Activated CD8-positive, alpha-beta memory T cell treated with anti-CD3 and anti-CD28 coated beads, Interleukin-2, amount 10 ng/mL, durations not matched to agents 7 days and 5 days (primary cell): ENCODE measurements at places on chromosomes 12 and 14.

GRCh38 chr14:99579903-99580571 lies 24.0 kb downstream of the CCDC85C start:
- H3K4me1 ChIP-seq, result no peaks in the 10 kb centered on the region
- H3K36me3 ChIP-seq, result no peaks in the 10 kb centered on the region
- H3K27me3 ChIP-seq, result no peaks in the 10 kb centered on the region

DNA sequence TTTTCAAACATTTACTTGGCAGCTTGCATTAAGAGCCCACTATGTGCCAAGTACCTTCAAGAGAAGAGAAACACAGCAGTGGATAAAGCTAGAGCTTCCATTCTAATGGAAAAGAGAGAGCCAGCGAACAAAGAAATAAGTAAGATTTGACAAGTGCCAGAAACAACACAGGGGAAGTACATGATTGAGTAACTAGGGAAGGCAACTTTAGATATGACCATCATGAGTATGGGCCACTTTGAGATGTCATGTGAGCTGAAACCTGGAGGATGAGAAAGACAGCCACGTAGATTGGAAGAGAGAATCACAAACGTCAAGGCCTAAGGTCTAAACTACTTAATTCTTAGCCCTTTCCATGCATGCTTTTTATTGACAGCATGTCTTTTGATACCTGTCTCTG lies 121.4 kb downstream of the ITPR2 start:
- no peak overlapping the region for H3K4me3 ChIP-seq
- no peak for DNase-seq
- no peak overlapping the region for H3K27ac ChIP-seq
- H3K36me3 ChIP-seq, result peaks cover 13% of the 10 kb centered on the region
- no peaks in the 10 kb centered on the region for H3K27me3 ChIP-seq

DNA sequence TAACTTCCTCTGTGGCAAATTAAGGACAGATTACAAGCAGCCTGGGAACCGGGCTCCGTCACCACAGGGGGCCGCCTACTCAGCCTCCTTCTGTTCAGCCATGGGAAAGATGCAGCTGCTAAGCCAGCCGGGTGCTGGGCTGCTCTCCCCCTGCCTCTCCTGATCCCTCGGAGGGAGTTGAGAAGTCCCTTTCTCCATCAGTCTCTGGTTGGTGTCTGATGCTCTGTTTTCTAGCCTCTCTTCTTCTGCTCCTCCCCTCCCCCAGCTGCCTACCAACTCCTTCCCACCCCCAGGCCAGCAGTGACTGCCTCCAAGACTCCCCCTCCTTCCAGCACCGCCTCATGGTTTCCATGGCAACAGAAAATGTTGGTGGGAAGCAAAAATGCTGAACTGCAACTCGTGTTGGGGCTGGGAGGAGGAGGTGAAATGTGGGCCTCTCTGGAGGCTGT lies 486.7 kb downstream of the APAF1 start:
- no peaks in the 10 kb centered on the region for H3K4me1 ChIP-seq
- no peak overlapping the region for H3K4me3 ChIP-seq
- H3K27me3 ChIP-seq, result no peaks in the 10 kb centered on the region
- no peak overlapping the region for H3K27ac ChIP-seq
- no peak for DNase-seq
- no peaks in the 10 kb centered on the region for H3K36me3 ChIP-seq

DNA sequence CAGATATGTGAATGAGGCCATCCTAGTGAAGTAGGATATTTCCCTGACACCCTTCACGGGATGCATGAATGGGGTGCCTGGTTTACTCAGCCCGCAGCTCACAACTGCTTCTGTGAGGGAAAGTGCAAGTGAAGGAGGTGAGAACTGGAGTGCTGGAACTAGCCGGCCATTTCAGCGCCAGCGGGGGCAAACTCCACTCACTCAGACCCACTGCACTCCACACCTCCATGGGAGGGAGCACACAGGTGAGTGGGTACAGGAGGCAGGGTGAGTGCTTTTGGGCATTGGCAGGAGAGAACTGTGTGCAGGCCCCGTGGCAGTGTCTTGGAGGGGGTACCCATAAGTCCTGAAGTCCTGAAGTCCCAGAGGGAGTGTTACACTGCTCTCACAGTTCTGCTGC lies 1008.4 kb downstream of the SLC6A15 start:
- H3K27me3 ChIP-seq, result no peaks in the 10 kb centered on the region
- H3K4me3 ChIP-seq, result no peak overlapping the region
- H3K4me1 ChIP-seq, result no peaks in the 10 kb centered on the region
- H3K27ac ChIP-seq, result no peak overlapping the region
- no peaks in the 10 kb centered on the region for H3K36me3 ChIP-seq
- no peak for DNase-seq

DNA sequence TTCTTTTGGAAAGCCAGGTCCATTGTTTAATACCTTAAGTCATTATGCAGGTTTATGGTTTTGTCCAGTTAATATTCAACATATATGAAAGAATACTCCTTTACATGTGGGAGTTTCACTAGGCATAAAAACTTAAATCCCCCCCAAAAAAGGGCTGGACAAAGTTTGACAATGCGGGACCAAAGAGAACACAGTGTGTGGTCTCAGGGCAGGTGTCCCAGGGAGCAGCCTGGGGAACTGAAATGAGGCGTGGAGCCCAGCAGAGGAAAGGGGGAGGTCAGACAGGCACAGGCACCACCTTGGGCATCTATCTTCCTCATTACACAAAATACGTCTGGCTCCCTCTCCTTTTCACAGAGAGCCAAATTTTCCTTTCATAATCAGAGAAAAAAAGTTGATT lies 22.5 kb downstream of the PKP2 start:
- peaks cover 3% of the 10 kb centered on the region for H3K27me3 ChIP-seq
- H3K27ac ChIP-seq, result no peak overlapping the region
- DNase-seq, result no peak
- H3K4me3 ChIP-seq, result no peak overlapping the region
- no peaks in the 10 kb centered on the region for H3K4me1 ChIP-seq
- H3K36me3 ChIP-seq, result no peaks in the 10 kb centered on the region
